ENCODE measurements at places on chromosomes 3 and 15. TPM values are rescaled to one million over a fixed set of nuclear protein-coding genes. Genes with fewer than 3 reads are reported as not detected.

- no peak for DNase-seq
These were observed 788.2 kb upstream of the ALCAM start for GRCh38 chr3:104578558-104578957.

GRCh38 chr3:106485802-106486201 is 617.0 kb upstream of the CBLB start:
- DNase-seq = no peak

SHF gene
- 2.6 TPM for total RNA-seq

DNA sequence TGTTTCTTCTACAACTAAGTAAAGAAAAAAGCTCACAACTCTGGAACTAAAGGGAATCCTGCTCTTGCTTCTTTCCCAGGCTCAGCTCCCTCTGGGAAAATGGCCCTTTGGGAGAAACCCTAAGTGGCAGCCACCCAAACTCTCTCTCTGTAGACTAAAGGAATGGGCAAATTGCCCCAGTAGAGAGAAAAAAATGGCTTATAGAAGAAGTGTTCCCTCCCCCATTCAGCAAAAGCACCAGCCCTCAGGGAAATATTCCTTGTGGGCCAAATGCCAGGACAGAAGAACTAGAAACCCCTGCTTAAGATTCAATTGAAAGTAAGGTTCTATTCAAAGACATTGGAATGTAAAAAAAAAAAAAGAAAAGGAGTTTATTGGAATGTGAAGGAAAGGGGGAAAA is 603.7 kb upstream of the ALCAM start:
- peak; percentile 26 for DNase-seq
